ENCODE measurements at places on chromosomes 13 and 19.

DNA sequence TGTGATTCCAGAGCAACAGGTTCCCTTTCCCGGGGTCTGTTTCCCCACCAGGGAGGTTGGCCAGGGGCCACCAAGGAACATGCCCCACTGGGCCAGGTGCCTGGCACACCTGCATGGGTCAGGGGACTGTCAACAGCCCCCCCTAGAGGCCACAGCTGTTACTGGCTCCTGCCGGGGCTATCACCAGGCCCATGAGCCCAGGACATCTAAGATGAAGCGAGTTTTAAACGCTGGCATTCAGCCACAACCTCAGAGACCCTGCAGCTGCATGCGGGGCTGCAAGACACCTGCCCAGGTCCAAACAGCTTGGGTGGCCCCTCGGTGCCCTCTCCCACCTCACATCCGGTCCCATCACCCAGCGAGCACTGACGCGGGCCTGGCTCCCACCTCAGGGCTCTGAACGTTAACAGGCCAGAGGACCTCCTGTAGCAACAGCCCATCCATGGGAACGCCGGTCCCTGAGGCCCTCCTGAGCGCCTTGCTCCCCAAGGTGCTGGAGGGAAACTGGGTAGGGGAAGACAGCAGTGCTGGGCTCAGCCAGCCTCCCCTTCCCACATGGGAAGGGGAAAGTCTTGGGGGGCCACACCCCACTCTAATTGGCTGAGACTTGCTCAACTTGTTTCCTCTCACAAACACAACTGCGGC is 12.0 kb downstream of the KHSRP start:
- no peak for DNase-seq

- no peak for DNase-seq
Measured at GRCh38 chr19:29548483-29549085, 22.8 kb downstream of the VSTM2B start.

- no peak for DNase-seq
Measured at GRCh38 chr19:32717496-32717895, 2.1 kb upstream of the TDRD12 start.

GRCh38 chr13:52827839-52828238 is 20.6 kb downstream of the PCDH8 start:
- no peak for DNase-seq

DNA sequence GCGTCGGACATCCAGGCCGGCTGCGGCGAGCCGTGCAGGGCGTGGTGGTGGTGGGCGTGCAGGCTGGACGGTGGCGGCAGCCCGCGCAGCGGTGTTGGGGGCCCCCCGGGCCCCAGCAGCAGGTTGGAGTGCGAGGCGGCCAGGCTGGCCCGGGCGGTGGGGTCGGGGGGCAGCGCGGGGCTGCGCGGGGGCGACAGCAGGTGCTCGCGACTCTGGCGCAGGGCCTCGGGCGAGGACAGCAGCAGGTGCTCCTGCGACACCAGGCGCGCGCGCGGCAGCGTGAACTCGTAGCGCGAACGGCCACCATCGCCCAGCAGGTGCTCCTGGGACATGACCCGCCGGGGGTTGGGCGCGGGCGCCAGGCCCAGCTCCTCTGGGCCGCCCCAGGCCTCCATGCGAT is 9.8 kb downstream of the SHISA7 start:
- no peak for DNase-seq

DNA sequence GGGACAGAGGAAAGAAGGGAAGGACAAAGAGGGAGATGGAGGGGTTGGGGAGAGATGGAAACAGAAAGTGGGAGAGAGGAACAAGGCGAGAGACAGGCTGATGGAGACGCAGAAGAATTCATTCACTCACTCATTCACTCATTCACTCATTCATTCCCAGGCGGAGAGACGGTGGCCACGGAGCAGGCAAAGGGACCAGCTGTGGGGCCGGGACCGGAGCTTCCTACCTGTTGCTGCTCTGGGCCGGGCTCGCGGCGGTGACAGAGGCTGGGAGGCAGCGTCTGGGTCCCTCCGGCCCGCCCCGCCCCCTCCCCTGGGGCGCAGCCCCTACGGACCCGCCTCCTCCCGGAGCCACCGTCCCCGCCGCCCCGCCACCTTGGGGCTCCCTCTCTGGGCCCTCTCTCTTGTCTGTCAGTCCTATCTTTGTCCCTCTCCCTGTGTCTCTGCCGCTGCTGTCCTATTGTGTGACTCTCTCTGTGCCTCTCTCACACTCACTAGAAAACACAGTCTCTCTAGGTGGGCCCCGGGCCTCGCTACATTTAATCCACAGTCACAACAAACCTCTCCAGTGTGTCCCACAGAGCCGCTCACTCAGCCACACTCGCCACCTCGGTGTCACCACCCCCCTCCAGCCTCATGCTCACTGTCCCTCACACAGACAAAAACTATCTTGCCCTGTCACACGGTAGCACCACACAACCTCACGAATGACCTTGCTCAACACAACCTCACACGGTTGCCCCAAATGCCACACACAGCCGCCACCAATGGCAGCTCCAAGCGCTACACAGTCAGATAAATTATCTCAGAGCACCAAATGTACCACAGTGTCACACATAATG is at the start of gene GNG8:
Gene GNG8, minus strand, starts transcription at position 283 of the 842 bp plus-strand sequence. CDS start 1,520 bp downstream, outside the sequence.
- DNase-seq: no peak

GRCh38 chr19:33616346-33616745 is 5.4 kb upstream of the CHST8 start:
- DNase-seq: no peak
